ENCODE measurements at places on chromosomes 7 and 10. TPM values are rescaled to one million over a fixed set of nuclear protein-coding genes. Genes with fewer than 3 reads are reported as not detected.

DNA sequence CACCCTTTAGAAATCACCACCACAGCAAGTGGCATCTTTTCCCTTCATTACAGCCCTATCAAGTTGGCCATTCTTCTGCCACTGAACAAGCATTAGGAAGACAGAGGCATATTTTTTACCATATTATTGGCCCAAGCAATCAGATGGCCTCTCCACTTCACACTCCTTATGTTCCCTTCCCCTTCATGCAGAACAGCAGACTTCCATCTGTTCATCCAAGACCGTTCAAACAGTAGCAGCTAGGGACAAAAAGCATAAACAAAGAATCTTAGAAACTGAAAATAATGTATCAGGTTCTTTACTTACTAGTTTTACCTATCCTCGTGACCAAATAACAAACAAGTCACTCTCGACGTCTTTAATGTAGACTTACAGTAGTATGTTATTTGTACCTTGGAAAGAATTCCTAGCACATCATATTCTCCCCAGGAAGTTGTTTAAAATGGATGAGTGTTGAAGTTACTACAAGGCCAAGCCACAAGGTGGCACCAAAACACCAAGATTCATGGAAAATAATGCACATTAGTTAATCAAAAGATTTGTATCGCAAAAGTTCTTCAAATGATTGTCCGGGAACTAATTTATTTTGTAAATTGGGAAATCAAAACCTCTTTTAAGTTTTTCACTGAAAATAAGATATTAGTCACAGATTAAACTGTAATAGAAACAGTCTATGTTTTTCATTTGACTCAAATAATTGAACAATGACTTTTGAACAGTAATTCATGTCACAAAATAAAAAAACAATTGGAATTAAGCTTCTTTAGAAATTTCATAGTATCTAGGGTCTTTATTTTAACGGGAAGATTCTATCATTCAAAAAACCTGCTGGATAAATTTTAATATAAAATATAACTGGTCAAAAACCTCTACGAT is 112.1 kb downstream of the VPS41 start:
- DNase-seq = no peak

ZNF736 gene
- total RNA-seq = 7.4 TPM

NPFFR1 gene
- total RNA-seq = 0.03 TPM

DNA sequence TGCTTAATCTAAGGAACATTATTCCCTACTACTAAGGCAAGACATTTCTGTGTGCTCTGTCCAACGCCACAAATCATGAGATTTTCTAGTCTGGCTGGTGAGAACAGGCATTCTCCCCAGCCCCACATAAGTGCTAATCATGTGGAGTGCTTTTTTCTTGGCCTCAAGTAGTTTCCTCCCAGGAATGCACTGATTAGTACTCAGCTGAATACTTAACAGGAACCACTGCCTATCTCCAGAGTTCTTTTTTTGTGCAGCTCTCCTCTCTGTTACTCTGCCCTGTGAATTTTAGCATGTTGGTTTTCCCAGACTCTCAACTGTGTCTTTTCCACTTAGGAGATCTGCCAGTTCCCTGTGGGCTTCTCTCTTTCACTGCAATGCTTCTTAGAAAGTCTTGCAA is 1098.5 kb upstream of the LRRTM3 start:
- DNase-seq = no peak
